ENCODE measurements at places on chromosomes 3 and 15. TPM values are rescaled to one million over a fixed set of nuclear protein-coding genes. Genes with fewer than 3 reads are reported as not detected.

- no peak for DNase-seq
These were observed 289.6 kb downstream of the EFHB start for GRCh38 chr3:19644405-19644804.

GRCh38 chr15:82986442-82986780 is 401 bp downstream of the RAMAC start:
- no peak for DNase-seq

GRCh38 chr3:195095704-195096036 is 175.3 kb downstream of the XXYLT1 start:
- DNase-seq, result no peak

The GOLGB1 gene
- total RNA-seq, result 45.8 TPM

The RASGRP1 gene
- 0.42 TPM for total RNA-seq

All from left ventricle myocardium superior (tissue), 1 donor.